Naive thymus-derived CD8-positive, alpha-beta T cell (primary cell): ENCODE measurements at places on chromosomes 2 and 18. TPM values are rescaled to one million over a fixed set of nuclear protein-coding genes. Genes with fewer than 3 reads are reported as not detected.

DNA sequence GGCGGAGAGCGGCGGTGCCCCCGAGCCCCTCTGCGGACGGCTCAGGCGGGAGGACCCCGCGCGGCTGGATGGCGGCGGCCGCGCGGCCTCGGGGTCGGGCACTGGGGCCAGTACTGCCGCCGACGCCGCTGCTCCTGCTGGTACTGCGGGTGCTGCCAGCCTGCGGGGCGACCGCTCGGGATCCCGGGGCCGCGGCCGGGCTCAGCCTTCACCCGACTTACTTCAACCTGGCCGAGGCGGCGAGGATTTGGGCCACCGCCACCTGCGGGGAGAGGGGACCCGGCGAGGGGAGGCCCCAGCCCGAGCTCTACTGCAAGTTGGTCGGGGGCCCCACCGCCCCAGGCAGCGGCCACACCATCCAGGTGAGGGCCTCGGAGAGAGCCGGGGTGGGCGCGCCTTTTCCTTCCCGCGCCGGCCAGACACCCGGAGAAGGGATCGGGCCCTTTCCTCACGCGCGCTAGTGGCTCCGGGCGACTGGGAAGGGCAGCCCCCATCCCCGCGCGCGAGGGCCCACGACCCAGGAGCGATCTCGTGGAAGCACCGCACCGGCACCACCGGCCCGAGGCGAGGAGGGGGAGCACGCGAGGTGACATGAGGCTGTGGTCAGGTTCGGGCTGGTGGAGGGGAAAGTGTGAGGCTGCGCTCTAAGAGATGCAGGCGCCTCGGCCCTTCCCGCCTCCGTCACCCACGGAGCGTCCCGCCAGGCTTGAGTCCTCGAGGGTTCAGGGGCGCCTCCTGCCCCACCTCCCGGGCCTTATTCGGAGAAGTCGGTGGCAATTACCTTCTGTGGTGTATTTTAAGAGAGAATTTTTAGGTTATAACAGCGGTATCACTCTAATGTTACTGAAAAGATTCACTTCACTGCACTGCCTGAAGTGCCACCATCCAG, 607 bp downstream of the LAMA3 start:
- no peaks in the 10 kb centered on the region for H3K36me3 ChIP-seq
- H3K27ac ChIP-seq = no peak overlapping the region
- peaks cover 5% of the 10 kb centered on the region for H3K4me1 ChIP-seq
- H3K4me3 ChIP-seq = peak overlapping the region; percentile 40

GRCh38 chr2:27074738-27075565, 3.5 kb upstream of the EMILIN1 start:
- H3K4me1 ChIP-seq = peaks cover 54% of the 10 kb centered on the region
- no peaks in the 10 kb centered on the region for H3K36me3 ChIP-seq
- H3K27me3 ChIP-seq = peaks cover 1% of the 10 kb centered on the region
- H3K4me3 ChIP-seq = peak overlapping the region; percentile 81

DNA sequence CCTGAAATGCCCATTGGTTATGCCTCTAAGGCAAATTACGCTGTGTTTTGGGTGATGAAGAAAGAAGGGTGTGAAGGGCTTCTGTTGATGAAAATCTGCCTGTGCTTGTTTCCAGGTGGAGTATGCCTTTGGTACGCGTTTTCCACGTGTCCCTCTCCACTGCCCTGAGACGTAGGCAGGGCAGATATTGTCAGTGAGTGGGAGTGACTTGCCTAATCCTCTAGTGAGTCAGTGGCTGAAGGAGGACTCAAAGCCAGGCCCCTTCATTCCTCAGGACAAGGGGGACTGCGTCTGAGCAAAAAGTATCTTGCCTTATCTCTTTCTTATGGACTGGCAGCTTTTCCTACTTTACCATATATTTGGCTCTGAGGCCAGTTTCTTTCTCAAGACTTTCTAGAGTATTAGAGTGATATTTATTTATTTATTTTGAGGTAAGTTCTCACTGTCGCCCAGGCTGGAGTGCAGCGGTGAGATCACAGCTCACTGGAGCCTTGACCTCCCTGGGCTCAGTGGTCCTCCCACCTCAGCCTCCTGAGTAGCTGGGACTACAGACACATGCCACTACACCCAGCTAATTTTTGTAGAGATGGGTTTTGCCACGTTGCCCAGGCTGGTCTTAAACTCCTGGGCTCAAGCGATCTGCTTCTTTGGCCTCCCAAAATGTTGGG, 10.2 kb downstream of the RALB start:
- no peak for DNase-seq
- H3K27ac ChIP-seq = no peak overlapping the region
- no peak overlapping the region for H3K4me3 ChIP-seq
- no peaks in the 10 kb centered on the region for H3K36me3 ChIP-seq
- H3K4me1 ChIP-seq = peaks cover 18% of the 10 kb centered on the region

PLEK gene
- total RNA-seq = 3.9 TPM

LAMA3 gene
- not detected for total RNA-seq
